ENCODE measurements at places on chromosomes 4 and X.

DNA sequence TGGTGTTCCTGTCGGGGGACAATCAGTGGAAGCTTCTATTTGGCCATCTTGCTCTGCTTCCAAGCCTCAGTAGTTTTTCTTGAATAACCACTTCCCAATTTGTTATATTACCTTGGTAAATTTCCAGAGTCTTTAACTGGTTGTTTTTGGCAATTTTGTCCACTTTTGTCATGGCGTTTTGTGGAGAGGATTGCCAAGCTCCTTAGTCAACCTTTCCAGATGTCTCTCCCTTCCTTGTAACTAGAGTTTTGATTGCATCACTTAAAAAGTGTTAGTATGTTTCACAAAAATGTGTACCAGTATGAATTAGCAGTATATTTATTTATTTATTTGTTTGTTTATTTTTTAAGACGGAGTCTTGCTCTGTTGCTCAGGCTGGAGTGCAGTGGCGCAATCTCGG lies 15.8 kb upstream of the UXT start:
- DNase-seq, result no peak

GRCh38 chr4:148016063-148016637 lies 284.3 kb downstream of the ARHGAP10 start:
- no peak for DNase-seq

DNA sequence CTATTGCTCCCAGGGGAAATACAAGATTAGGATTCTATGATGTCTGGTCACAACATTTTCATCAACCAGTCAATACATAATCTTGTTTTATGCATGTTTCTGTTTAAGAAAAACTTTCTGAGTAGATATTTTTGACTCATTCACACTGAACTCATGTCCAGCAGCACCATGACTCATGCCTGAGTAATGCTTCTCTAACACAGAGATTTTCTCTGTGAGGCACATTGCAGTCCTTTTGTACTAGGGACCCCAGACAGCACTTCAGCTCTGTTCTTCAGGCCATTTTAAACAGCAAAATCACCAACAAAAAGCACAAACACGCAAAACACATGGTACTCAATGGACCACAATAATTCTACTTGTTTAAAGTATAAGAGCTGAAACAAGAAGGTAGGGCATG lies 83.6 kb downstream of the MXRA5 start:
- no peak for DNase-seq

DNA sequence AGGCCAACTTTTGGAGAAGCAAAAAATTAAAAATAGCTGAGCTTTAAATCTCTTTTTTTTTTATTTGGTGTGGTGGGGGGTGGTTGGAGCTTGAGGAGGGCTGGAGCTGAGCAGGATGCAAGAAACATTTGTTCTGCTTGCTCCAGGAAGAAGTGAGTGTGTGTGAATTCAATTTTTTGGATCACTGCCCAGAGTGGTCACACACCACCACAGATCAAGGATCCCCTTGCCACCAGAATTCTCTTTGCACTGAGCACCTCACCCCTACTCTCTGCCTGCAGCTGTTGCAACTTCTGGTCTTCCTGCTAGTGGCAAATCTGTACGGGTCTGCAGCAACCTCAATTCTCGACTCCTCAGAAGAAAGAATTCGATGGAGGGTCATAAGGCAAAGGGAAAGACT lies 19.9 kb upstream of the PLP1 start:
- DNase-seq, result no peak

- no peak for DNase-seq
Measured at GRCh38 chr4:86720508-86721068, 126.5 kb downstream of the PTPN13 start.

GRCh38 chrX:22542641-22543040 lies 269.9 kb downstream of the CBLL2 start:
- no peak for DNase-seq

- no peak for DNase-seq
Measured at GRCh38 chr4:107734120-107734519, 14.1 kb upstream of the PAPSS1 start.

DNA sequence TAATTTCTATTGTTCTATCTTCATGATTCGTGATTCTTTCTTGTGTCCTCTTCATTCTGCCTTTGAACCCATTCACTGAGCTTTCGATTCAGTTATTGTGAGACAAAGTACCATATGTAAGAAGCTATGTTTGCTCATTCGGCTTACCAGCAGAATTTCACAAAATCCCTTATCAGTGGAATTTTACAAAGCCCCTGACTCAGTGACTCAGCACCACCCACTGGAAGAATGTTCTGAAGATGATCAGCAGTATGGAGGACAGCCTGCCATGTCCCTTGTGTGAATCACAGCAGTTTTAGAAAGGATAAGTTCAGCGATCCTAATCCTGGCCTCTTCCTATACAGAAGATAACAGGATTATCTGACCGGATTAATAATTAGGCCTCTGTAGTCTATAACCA lies 5.8 kb upstream of the UXT start:
- DNase-seq, result no peak

- no peak for DNase-seq
Measured at GRCh38 chr4:77007358-77008230, 58.0 kb downstream of the SEPTIN11 start.

DNA sequence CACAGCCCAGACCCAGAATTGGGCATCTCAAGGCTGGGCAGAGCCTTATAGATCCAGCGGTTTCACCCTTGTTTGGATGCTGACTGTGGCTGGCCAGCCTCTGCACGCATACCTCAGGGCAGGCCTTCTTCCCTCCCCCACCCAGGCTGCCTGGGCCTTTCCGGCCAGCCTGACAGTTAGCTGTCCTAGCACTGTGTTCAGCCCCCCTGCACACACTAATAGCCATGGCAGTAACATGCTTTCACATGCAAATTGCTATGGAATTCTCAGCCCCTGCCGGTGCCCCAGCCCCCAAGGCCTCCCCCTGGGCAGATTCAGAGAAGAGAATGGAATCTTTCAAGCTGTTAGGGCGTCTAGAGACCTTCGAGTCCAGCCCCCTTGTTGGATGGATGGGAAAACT lies 17.7 kb downstream of the EFNB1 start:
- DNase-seq, result no peak

- DNase-seq, result no peak
Measured at GRCh38 chrX:70466968-70467367, 22.3 kb downstream of the DLG3 start.

DNA sequence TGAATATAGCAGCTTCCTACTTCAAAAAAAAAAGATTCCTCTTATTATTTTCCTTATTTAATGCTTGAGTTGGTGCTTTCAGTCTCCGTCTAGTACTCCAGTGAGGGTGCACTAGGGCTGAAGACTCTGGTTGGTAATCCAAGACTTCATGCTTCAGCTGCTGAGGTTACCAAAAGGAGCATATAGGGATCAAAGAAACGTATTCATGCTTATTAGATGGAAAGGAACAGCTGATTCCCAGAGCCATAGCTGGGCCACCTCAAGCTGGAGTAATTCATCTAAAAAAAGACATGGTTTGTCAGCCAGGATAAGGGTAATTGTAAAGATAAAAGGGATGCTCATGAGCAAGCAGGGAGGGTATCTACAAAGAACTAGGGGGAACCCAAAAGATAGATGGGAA lies 131.7 kb upstream of the FAM47B start:
- no peak for DNase-seq

DNA sequence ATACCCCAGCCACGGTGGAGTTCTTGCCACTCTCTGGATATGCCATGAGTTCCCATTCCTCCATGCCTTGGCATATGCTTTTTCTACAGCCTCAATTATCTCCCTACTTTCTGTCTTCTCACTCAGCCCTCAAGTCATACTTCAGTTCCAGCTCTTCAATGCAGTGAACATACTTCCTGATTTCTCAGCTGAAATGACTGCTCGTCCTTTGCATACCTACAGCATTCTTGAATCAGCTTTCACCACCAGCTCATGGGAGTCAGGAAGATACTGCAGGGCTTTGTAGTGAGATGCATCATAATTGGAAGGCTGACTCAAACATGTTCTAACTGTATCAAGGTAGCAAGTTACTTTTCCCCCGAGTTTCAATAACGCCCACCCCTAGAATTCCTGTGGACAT lies 118.4 kb downstream of the APBB2 start:
- no peak for DNase-seq

DNA sequence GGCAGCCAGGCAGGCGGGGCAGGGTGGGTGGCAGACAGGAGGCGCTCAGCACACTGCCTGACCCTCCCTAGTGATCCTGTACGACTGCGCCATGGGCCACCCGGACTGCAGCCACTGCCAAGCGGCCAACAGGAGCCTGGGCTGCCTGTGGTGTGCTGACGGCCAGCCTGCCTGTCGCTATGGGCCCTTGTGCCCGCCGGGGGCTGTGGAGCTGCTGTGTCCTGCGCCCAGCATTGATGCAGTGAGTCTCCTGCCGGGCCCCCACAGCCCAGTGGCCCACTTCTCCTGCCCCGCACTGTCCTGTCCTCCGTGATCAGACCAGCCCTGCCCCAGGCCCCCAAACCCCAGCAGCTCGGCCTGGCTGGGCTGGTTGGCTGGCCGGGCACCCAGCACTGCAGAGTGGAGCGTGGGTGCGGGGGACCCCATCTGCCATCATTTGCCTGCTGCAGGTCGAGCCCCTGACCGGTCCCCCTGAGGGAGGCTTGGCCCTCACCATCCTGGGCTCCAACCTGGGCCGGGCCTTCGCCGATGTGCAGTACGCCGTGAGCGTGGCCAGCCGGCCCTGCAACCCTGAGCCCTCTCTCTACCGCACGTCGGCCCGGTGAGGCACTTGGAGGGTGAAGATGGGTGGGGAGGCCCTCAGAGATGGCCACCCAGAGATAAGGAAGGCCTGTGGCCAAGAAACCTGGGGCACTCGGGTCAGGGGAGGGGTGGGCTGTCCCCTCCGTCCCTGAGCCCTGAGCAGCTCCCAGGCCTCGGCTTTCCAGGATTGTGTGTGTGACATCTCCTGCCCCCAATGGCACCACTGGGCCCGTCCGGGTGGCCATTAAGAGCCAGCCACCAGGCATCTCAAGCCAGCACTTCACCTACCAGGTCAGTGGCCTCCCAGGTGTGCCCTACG lies 7.6 kb downstream of the PLXNB3 start:
- DNase-seq, result no peak

- no peak for DNase-seq
Measured at GRCh38 chrX:118216087-118216486, 99.5 kb upstream of the KLHL13 start.

- DNase-seq, result no peak
Measured at GRCh38 chr4:28278676-28279075, 1418.0 kb downstream of the STIM2 start.

GRCh38 chr4:172142281-172142741 lies 329.1 kb downstream of the GALNTL6 start:
- DNase-seq, result no peak

GRCh38 chr4:6770581-6771228 lies 11.8 kb upstream of the KIAA0232 start:
- DNase-seq, result no peak

DNA sequence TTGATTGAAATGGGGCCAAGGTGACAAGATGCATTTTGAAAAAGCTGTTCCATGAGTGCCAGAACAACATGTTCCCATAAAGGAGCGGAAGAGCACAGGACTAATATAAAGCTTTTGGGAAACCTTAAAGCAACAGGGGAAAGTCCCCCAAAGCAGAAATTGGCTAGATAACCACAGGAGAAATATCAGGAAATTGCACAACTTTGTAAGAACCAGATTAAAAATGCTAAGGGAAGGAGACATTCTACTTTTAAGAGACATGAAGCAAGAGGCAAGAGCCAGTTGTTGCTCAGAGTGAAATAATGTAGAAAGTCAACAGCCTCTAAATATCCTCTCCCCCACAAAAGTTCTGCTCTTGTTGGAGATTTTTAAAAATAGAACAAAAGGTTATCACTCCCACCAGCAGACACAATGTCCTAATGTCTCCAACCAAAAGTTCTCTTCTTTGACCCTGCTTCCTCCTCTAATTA lies 85.2 kb upstream of the LNX1 start:
- DNase-seq, result no peak

- no peak for DNase-seq
Measured at GRCh38 chr4:10078481-10079233, 37.9 kb downstream of the WDR1 start.

DNA sequence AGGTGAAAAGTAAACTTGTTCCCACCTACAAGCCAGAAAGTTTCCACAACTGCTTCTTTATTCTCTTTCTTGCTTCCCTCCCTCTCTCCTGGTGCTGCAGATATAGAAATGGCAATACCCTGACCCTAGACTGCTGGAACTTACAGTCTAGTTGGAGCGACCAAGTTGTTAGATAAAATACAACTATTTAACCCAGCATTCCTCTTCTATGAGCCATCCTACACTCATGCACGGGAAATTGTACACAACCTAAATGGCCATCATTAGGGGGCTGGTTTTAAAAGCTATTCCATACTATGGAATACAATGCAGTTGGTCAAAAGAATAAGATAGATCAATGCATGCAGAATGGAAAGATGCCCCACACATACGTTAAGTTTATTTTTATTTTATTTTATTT lies 41.1 kb downstream of the PJA1 start:
- no peak for DNase-seq

DNA sequence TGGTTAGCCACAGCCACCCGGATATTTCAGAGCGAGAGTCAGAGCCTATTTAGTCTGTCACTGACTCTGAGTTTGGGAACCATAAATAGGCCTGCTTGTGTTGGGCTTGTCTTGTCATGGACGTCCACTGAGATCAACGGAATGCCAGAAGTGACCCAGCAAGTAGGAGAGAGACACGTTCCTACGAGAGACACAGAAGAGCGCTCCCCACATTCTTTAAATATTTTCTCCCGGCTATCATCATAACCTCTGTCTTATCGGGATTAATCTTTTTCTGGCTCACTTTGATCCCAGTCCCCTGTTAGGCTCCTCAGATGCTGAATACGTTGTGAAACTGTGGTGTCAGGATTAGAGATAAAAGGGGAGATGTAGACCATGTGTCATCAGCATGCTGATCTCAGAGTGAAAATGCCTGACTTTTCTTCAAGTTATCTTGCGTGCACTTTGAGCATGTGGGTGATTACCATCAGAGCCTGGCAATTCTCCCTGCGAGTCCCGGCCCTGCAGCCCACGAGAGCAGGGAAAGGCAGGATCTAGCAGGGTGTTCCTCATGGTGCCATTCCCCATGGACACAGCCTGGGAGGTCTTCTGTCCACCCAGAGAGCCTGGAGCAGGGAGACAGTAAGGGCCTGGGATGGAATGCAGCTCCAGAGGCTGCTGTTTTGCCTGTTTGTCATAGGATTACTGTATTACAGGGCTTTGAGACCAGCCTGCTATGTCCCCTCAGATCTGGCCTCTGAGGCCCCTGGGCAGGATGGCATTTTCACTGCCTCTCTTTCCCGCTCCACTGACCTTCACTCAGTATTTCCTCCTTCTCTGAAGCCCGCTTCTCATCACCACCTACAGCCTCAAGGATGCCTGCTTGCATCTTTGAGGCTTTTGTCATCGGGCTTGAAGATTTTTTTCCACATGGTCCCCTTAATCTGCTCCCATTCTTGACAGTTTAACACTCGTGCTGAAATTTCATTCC lies 2.8 kb upstream of the TENM3 start:
- DNase-seq, result no peak

GRCh38 chr4:14333616-14334015 lies 668.7 kb upstream of the CPEB2 start:
- DNase-seq, result no peak

DNA sequence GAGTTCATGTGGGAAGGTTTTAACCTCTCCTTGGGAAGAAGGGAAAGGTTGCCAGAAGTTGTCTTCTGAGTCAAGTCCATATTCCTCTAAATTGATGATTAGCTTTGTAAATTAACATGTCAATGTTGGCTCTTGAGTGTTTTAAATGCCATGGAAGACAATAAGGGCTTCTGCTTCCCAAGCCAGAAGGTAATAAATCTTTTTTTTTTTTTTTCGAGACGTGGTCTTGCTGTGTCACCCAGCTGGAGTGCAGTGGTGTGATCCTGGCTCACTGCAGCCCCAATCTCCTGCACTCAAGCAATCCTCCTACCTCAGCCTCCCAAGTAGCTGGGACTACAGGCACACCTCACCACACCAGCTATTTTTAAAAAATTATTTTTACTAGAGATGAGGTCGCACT lies 5.0 kb upstream of the REST start:
- DNase-seq, result no peak

GRCh38 chrX:152892999-152893891 lies 4.6 kb upstream of the ZNF185 start:
- no peak for DNase-seq
